Panc1 (cell line): ENCODE measurements at places on chromosomes 3 and 15. TPM values are rescaled to one million over a fixed set of nuclear protein-coding genes. Genes with fewer than 3 reads are reported as not detected.

TMED3 gene
- 137 TPM for total RNA-seq

FOXB1 gene
- total RNA-seq, result 0.64 TPM

PXYLP1 gene
- 1.4 TPM for total RNA-seq

FEZF2 gene
- total RNA-seq, result not detected

PROS1 gene
- total RNA-seq, result 16.8 TPM

CSTA gene
- not detected for total RNA-seq
